ENCODE measurements at places on chromosomes 1 and 21. TPM values are rescaled to one million over a fixed set of nuclear protein-coding genes. Genes with fewer than 3 reads are reported as not detected.

GRCh38 chr1:213570487-213570886 is 417.3 kb upstream of the PROX1 start:
- DNase-seq, result no peak

GRCh38 chr1:205699416-205699815 is 19.1 kb upstream of the SLC45A3 start:
- DNase-seq, result no peak

- DNase-seq, result no peak
These were observed 42.0 kb upstream of the PADI1 start for GRCh38 chr1:17162941-17163340.

- no peak for DNase-seq
These were observed 1.3 kb upstream of the NPPB start for GRCh38 chr1:11860083-11860482.

DNA sequence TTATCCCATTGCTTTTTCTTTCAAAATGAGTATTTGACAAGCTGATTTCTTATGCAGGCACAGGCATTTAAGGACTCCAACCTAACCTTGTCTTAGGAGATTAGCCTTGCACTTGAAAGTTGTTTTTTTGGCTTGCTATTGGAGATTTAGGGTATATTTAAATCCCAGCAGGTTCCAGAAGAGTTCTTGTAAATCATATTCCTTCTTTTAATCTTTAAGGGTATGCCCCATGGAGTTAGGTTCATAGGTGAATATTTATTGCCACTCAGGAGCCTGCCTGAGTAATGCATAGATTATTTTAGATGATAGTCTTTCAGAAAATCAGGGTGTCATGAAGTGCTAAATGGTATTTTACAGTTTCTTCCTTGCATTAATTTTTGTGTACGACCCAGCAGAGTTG is 146.5 kb downstream of the PATJ start:
- no peak for DNase-seq

DNA sequence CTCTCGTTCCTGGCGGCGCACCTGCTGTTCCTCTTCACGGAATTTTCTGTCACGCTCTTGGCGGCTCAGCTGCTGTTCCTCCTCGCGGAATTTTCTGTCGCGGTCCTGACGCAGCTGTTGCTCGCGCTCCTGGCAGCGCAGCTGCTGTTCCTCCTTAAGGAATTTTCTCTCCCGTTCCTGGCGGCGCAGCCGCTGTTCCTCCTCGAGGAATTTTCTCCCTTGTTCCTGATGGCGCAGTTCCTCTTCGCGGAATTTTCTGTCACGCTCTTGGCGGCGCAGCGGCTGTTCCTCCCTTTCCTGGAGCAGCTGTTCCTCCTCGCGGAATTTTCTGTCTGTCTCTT is 6.4 kb downstream of the TCHH start:
- DNase-seq, result no peak

DNA sequence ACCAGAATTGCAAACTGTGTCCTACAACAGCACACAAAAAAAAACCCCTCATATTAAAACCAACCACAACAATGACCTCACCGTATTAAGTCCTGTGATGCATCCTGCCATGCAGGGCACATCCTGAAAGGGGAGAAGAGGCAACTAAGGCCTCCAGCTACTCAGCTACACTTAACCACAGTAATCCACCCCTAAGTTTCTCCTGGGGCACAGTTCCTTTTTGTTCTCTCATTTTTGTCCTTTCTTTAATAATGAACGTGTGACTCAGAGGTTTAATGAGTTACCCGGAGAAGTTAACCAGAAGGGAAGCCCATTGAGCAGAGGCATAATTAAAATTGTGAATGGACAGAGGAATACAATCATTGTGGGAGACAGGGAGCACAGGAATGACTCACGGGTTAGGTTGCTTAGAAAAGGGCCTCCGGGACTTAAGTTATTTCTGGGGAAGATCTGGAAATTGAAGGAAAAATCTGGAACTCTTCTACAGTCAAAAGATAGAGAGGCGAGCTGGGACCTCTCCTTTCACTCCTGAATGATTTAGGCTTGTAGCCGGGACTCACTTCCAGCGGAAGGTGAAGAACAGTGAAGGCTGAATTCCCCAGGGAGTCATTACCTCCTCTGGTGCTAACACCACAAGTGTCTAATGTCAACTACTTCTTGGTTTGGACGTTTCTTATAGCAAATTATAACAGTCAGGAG is 36.9 kb upstream of the HIVEP3 start:
- DNase-seq, result no peak

DNA sequence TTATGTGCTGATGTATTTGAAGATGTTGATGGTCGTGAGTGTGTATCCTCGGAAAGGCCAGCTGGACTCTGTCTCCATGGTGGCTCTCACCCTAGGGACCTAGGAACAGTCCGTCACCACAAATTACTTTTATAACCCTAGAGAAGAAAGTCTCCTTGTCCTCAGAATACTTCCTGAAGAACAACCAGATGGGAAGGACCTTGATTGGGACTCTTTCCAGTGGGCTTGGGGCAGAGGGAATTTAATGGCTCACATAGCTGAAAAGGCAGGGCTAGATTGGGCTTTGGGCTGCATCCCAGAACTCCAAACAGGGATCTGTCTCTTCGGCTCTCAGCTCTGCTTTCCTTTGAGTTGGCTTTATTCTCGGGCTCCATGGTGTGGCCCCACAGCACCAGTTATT is 90.8 kb downstream of the TBX19 start:
- no peak for DNase-seq

- no peak for DNase-seq
These were observed 16.5 kb downstream of the SMAP2 start for GRCh38 chr1:40389871-40390560.

DNA sequence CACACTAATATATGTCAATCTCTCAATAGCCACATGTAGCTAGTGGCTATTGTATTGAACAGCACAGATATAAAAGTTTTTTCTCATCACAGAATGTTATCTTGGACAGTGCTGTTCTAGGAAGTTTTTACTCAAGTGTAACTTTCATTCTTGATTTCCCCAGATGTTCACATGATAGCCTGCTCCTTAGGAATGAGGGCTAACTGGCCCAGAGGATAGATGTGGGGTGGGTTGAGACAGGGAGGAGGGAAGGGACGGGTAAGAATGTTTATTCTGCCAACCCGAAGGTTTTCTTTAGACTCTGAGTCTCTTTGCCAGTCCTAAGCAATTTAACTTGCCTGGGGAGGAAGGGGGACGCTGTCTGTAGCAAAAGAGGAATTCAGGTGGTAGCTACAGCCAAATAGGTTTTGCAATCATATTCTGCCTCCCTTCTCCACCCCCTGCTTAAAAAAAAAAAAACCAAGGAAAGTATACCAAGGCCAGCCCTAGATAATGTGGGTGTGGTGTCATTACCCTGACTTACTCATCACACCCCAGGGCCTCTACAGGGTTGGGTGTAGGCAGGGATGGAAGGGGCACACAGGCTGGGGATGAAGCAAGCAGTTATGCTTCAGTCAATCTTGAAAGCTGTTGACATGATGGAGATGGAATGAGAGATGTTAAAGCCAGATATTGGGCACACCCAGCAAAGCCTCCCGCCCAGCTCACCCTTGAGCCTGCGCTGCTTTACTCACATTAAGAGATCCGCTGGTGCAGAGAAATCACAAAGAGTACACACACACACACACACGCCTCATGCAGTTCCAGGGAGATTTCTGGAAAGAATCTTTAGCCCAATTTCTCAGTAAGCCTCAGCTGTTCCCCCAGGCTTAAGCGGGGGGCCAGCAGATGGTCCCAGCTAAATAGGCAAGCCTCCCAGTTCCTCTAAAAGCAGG is 59.9 kb downstream of the PLXNA2 start:
- no peak for DNase-seq

DNA sequence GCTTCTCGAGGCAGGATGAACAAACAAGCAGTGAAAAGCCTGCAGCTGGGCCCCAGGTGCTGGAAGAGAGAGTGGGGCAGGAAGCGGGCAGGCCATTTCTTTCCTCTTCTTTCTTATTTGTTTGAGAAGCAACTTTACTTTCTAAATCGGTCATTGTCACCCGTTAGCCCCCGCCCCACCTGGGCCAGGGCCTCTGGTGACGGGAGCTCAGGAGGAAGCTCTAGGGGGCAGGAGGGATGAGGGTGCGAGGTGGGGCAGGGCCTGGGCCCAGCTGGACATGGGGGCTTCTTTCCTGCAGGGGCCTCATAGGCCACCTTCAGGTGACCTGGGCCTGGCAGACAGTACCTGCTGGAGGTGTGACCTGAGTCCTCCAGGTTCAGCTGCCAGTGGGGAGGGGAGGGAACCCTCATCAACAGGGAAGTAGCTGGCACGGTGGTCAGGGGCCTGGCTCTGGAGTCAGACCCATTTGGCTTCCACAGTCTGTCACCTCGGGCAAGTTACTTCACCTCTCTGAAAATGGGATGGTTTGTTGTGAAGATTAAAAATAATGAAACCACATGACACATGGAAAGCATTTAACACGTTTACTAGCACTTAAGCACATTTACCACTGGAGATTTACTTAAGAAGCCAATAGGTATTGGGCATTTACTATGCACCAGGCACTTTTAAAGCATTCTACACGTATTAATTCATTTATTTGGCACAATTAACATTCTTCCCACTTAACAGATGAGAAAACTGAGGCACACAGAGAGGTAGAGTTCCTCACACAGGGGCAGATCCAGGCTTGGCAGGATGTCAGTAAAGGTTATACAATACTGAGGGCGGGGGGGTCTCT is 54.1 kb upstream of the ID3 start:
- DNase-seq, result no peak

The UBE2U gene
- total RNA-seq, result not detected

DNA sequence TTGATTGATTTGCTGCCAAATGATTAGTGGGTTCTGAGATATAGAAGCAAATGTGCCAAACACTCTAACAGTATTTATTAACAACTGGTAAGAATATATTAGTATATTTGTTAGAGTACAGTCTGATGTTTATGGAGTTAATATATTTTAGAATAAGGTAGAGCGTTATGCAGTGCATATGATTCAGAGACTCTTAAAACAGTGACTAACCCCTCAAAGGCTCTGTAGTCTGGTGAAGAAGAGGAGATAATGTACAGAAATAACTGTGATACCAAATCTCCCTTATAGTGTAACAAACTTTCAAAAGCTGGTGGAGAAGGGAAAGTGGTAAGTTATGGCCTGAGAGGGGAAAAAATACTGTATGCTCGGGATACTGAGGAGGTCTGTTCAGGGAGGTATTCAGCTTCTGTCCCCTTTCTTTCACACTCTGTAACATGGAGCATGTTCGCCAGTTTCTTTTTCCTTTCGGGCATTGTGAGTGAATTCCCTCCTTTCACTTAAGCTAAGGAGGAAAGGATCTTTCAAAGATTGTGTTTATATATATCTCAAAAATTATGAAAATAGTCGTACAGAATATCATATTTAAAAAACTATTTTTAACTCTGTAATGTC is 121.2 kb downstream of the ADGRL2 start:
- DNase-seq, result no peak

- DNase-seq, result no peak
These were observed 87.9 kb upstream of the SERTAD4 start for GRCh38 chr1:210144736-210145135.

The DNAJB4 gene
- 8.1 TPM for total RNA-seq

DNA sequence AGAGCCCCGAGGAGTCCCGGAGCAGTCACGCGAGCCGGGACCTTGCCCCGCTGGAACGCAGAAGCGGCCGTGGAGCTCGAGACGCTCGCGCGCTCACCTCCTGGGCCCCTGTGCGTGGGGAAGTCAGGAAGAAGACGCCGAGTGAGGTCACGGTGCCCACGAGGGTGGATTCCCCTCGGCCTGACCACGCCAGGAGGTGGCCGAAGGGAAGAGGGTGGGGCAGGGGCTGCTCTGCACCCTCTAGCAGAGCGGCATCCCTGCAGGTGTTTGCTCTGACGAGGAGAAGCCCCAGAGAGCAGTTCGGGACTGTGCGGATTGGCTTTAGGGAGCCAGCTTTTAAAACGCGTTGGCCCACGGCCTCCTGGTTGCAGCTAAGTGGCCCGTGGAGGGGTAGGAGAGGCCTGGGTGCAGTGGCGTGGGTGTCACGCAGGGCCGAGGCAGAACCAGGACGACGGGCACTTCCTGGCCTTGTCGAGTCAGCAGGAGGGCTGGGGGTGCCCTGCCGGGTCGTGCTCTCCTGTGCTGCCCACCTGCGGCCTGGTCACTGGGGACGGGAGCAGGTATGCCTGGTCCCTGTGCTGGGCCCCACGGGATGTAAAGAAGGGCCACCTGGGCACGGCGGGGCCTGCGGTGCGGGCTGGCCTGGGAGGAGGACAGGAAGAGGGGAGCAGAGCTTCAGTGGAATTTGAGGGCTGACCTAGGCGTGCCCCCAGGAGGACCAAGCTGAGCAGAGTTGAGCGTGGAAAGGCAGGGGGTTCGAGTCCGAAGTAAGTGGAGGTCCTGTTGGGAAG is 1.0 kb downstream of the PDXK start:
- peak; percentile 34 for DNase-seq

GRCh38 chr1:189424746-189425331 is 1052.8 kb downstream of the BRINP3 start:
- no peak for DNase-seq

GRCh38 chr21:45637883-45638282 is 5.6 kb upstream of the PCBP3 start:
- DNase-seq, result no peak

DNA sequence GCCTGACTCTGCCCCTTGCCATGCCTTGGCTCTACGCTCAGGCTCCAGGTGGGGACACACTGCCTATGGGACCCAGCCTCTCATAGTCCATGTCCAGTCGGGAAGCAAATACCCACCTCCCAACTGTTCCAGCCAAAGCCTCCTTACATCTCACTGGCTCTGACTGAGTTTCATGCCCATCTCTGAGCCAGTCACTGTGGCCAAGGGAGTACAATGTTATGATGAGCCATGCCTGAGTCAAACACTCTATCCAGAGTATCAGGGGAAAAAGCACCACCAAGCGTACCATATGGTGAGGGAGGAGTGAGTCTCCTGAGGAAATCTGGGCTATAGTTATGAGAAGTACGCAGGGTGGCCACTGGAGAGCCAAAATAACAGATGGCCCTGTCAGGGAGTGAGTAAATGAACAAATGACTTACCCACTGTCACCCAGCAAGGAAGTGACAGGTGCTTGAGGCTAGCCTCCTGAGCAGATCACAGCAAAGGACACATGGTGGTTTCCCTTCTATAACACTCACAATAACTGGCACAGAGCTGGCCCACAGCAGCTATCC is 236.6 kb upstream of the GJB5 start:
- DNase-seq, result no peak

- DNase-seq, result no peak
These were observed 240.3 kb downstream of the VAV3 start for GRCh38 chr1:107724648-107725047.
